ENCODE measurements at places on chromosomes 4 and X. TPM values are rescaled to one million over a fixed set of nuclear protein-coding genes. Genes with fewer than 3 reads are reported as not detected.

Gene LUZP4
- not detected for total RNA-seq

GRCh38 chrX:19886375-19886774, 1.0 kb downstream of the SH3KBP1 start:
- DNase-seq, result no peak

- no peak for DNase-seq
Measured at GRCh38 chrX:149495573-149496071, 9.5 kb downstream of the IDS start.

DNA sequence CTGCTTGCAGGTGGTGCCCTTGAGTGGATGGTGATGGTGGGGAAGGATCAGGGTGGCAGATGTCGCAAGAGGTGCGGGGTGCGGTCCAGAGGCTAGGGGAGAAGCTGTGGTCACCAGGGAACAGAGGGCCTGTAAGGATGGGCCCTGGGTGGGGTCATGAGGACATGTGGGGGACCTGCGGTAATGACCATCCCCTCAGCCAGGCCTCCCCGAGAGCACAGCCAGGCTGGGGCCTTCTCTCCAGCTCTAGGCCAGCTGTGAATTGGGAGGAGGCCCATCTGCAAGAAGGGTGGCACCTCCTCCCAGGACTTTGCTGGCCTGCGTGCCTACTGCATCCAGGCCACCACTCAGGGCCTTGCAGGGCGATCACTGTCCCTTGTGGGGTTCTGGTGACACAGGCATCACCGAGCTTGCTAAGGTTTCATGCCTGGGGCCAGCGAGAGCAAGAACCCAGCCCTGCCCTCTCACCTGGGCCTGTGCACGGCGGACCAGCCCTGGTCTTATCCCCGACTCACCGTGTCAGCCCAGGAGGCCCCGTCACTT, 34.1 kb upstream of the MXD4 start:
- no peak for DNase-seq

DNA sequence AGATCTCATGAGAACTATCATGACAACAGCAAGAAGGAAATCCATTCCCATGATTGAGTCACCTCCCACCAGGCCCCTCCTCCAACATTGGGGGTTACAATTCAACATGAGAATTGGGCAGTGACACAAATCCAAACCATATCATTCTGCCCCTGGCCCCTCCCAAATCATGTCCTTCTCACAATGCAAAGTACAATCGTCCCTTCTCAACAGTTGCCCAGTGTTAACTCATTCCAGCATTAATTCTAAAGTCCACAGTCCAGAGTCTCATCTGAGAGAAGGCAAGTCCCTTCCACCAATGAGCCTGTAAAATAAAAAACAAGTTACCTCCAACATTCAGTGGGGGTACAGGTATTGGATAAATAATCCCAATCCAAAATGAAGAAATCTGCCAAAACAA, 14.9 kb upstream of the CLDN34 start:
- no peak for DNase-seq

DNA sequence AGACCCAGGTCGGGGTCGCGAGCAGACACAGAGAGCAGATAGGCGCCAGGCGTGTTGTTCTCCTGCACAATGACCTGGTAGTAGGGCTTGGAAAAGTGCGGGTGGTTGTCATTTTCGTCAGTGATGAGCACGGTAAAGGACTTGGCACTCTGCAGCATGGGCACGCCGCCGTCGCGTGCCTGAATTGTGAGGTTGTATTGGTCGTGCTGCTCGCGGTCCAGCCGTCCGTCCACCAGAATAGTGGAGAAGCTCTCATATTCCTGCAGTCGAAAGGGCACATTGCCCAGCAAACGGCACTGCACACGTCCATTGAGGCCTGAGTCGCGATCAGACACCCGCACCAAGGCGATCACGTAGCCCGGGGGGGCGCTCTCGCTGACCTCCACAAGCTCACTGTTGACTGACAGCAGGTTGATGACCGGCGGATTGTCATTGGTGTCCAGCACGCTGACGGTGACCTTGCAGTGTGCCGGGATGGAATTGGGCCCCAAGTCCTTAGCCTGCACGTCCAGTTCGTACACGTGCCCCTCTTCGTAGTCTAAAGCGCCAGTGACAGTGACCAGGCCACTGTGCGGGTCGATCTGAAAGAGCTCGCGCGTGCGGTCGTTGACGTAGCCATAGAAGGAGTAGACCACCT, 2.8 kb downstream of the PCDH19 start:
- no peak for DNase-seq

DNA sequence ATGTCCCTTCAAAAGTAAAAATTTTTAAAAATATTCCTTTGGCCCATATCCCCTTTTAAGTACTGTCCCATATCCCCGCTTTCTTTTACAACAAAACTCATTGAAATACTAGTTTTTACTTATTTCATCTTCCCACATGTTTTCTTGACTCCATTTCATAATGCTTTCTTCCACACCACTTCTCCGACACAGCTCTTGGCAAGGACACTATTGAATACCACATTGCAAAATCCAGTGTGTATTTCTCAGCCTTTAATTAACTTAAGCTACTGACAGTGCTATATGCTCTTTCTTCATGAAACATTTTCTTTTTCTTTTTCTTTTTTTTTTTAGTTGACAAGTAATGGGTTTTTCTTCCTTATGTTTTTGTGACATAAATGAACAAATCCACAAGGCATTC, 28.8 kb downstream of the PRDM8 start:
- DNase-seq, result no peak

Gene RTL3
- total RNA-seq, result 0.09 TPM

DNA sequence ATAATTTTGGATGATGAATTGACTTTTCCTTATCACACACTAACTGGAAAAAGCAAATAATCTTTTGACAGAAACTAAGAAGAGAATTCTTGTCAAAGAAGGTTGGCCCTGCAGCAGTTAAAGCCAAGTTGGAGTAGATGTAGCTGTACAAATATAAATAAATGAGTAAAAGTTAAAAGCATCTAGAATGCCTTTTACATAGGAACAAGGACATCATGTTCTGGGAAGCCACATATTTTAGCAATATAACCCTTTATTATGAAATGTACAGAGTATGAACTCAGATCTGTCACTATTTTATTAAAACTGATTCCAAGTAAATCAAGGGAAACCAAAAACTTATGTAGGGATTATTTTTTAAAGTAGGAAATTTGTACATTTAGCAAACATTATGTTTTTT, 269.4 kb upstream of the FAT4 start:
- DNase-seq, result no peak

Measured in thymus (tissue), 14 donors.